HT-29 (cell line): ENCODE measurements at places on chromosomes 2 and 18. TPM values are rescaled to one million over a fixed set of nuclear protein-coding genes. Genes with fewer than 3 reads are reported as not detected.

The ERCC3 gene
- 28.7 and 28.8 TPM in 2 replicates for total RNA-seq

The CRACDL gene
- 7.6 and 9.5 TPM in 2 replicates for total RNA-seq

The BMP10 gene
- not detected in 2 replicates for total RNA-seq

The REG3A gene
- total RNA-seq = not detected in 2 replicates

GRCh38 chr18:62586781-62587487, 64.1 kb downstream of the ZCCHC2 start:
- no peak for DNase-seq

DNA sequence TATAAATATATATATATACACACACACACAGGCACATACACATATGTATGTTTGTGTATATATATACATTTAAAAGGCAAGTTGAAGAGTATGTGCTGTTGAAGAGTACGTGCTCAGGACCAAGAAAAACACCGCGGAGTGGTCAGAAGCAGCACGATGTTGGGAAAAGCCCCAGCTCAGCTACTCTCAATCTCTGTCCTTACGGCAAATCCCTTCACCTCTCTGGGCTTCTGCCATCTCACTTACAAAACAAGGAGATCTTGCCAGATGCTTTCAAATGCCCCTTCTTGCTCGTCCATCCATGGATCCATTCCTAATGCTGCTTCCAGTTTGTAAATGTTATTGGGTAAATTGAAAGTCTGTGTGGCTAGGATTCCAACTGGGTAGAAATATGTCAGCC, 333.9 kb downstream of the BCL11A start:
- DNase-seq = no peak

- peak; percentile 71 for DNase-seq
These were observed 177.7 kb downstream of the TMEM247 start for GRCh38 chr2:46657042-46657504.

- no peak for DNase-seq
These were observed 222.3 kb downstream of the SH3RF3 start for GRCh38 chr2:109351164-109351756.

DNA sequence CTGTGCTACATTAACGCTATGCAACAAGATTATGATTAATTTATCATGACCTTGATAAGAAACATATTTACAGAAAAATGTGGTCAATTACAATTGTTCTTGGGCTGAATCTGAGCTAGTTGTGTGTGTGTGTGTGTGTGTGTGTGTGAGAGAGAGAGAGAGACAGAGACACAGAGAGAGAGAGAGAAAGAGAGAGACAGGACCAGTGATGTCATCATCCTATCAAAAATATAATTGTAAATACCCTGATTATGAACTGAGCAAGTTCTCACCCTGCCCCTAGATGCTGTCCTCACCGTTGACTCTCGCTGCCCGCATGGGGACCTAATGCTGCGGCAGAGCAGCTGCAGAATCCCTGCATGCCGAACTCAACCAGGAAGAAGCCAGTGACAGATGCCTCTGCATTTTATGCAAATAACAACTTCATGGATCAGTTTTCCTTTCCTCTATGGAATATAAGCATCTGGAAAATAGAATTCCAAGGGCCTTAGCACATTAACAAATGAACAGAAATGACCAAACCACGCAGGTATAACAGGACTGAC, 512.5 kb downstream of the PLCL1 start:
- DNase-seq = no peak

- no peak for DNase-seq
These were observed 89.4 kb downstream of the TNS1 start for GRCh38 chr2:217913436-217913835.

- DNase-seq = no peak
These were observed 119.6 kb upstream of the BOD1L2 start for GRCh38 chr18:57027190-57027708.

- no peak for DNase-seq
These were observed 41.4 kb upstream of the KCNJ13 start for GRCh38 chr2:232817756-232818155.

DNA sequence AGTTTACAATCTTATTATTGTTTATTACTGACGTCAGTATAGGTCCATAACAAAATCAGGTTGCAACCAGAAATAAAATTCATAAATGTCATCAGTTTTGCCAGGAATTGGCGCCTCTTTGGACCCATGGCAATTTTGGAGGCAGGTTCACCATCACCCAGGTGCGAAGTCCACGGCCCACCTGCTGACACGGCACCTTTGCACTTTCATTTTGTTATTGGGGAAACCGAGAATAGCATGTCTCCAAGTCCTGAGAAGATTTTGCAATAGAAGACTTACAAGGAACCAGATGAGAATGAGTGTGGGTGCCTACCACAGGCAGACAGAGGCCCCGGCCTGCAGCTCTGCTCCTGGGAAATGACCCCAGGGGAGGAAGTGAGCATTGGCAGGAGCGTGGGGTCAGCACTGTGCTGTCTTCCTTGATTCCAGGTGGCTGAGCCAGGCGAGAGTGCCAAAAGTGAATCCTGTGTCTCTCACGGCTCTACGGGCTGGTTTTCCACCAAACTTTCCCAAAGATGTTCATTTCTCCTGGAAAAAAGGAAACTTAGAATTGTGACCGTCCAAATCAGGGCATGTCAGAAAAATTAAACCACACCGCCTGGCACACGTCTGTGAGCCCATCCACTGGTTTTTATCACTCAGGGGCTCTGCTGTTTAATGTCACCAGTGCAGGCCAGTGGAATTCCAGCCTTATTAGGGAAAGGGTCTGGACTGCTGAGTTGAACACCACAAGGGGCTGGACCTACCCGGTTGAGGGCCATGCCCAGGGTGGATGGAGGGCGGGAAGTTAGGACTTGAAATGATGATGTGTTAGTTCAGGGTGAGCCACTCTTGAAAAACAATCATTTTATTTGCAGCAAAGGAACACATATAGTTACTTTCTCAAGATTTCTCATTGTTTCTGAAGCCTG, 96.5 kb downstream of the PTGR3 start:
- no peak for DNase-seq

GRCh38 chr18:42030586-42031182, 75.7 kb downstream of the PIK3C3 start:
- DNase-seq = peak; percentile 23

DNA sequence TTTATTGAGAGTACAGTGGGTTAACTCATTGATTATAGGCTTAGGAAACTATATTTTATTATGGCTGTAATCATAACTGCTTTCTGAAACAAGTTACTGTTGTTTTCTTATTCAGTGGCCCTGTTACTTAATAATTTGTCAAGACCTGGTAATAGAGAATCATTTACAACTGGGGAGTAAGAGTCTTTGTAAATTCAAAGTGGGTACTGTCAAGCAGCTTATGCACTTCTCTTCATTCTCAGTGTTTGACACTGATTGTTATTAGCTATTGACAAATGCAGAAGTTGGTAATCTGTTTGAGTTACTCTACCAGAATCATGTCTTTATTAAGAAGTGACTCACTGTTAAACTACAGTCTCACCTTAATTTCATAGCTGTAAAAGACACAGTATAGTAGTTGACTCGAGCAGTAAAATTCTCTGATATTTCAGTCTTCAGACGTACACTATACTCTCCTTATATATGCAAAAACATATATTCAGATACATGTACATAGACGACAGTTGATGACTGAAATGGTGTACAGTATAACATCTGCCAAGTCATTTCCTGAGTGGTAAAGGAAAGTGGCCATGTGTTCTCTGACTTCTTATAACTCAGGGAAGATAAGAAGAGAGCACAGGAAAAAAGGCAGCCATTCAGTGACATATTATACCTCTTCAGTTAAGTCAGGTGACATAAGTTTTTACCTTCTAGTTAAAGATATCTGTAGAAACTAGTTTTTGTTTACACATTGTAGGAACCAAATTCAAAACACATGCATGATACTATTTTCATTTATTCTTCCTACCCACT, 36.0 kb upstream of the TTC27 start:
- no peak for DNase-seq

- DNase-seq = peak; percentile 9
These were observed 260.8 kb upstream of the HDAC4 start for GRCh38 chr2:239661334-239662312.

GRCh38 chr2:127675331-127676261, at the start of gene LIMS2:
Gene LIMS2, minus strand, starts transcription at chr2:127675530. Its CDS starts 506 bp downstream, at chr2:127675024.
- no peak for DNase-seq

DNA sequence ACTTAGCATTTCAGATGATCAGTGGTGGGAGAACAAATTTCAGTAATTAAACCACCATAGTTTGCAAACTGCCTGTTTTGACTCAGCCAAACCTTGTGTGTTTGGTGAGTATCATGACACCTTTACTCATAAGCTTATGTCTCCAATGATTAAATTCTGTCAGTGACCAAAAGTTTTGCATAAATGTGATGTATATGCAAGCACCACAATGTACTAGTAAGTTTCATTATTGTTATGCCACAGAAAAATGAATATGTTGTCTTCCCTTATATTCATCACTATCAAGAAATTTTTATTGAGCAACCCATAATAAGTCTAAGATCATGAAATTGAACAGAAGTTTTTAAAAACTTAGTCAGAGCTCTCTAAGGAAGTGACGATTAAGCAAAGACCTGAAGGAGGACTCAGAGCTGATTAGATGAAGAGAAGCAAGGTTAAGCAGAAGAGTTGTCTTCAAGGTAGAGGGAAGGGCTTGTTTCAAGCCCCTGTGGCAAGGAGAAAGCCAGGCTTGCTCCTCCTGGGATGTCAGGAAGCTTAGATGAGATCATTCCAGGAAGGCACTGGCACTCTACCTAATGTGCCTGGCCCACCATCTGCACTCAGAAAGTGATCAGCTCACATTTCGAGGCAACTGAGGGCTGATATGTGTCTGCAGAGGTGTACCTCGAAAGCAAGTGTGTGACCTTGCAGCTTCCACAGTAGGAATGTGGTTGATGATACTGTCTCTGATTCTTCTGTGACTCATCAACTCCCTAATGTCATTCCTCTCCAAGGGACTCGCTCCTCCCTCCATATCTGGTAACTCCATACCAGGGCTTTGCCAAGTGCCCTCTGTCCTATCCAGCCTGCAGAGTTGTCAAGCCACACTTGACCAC, 54.7 kb downstream of the KCTD18 start:
- DNase-seq = no peak
